ENCODE measurements at places on chromosomes 6 and 20.

GRCh38 chr6:108251252-108251651 is 9.6 kb downstream of the SNX3 start:
- no peak for DNase-seq

DNA sequence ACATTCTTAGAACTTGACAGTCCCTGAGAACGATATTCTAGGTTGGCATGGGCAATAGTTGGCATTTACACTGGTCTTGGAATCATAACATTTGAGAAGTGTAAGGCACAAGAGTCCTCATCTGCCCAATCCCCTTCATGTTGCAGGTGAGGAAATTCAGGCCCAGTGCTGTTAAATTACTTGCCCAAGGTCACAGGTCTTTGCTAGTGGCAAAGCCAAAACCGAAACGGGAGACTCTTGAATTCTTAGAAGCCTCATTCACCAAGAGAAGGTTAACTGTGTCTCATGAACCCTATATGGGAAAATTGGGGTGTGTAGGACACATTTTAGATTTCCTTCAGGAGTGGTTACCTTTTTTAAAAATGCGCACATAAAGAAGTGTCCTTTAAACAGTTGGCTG is 7.2 kb downstream of the E2F3 start:
- DNase-seq = no peak

DNA sequence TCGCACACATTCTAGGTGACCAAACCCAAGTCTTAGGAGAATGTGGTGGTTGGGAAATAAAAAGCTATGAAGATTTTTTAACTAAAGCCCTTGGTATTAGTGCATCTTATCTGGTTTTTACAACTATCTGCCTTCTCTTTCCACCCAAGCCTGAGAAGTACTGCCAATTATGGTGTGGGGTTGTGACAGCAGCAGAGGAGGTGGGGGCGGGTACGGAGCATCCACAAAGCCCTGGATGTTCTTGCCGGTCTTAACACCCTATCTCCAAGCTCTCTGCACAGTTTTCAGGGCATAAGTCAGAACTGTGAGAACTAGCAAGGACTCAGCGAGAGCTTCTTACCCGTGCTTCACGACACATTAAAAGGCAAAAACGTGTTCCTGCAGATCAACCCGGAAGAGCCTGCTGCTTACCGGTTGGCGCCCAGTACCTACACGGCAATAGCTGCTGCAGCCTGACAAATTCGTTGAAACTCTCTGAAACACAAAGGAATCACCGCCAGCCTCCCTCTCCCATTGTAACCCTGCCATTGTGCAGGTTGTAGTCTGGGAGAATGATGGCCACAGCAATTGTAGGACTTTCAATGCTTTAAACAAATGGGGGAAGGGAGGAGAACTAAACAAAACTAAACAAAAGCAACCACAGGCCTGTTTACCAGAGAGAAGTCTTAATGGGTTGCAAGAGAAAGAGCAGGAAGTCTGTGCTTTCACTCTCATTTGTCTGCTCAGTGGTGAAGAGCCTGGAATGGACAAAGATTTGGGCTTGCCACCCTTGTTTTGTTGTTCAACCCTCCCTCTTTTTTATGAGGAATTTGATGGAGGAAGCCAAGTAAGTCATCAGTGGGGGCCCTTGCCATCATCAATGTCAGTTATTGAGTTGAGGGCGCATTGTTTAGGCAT is 461.0 kb upstream of the JARID2 start:
- DNase-seq = no peak

DNA sequence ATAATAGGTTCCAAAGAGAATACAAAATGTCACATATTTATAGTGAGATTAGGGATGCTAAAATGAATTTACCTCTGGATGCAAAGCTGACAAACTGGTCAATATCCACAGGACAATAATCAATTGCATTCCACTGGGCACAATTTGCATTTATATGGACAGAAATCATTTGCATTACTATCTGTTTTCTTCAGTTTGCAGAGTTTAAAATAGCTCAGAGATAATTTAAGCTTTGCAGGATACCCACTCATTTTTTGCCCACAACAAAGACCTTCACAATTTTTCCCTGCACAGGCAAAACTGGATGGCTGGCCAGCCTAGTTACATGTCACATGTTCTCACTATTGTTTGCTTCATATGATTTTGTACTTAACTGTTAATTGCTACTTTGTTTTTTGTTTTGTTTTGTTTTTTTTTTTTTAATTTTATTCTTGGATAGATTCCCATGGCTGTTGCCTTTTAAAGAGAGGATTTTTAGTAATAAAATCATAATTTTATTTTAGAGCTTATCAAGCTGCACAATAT is 483.5 kb downstream of the UTRN start:
- no peak for DNase-seq

- no peak for DNase-seq
These were observed 78.6 kb upstream of the NAA20 start for GRCh38 chr20:19938421-19939090.

- no peak for DNase-seq
These were observed 14.6 kb downstream of the TXLNB start for GRCh38 chr6:139277161-139277560.

DNA sequence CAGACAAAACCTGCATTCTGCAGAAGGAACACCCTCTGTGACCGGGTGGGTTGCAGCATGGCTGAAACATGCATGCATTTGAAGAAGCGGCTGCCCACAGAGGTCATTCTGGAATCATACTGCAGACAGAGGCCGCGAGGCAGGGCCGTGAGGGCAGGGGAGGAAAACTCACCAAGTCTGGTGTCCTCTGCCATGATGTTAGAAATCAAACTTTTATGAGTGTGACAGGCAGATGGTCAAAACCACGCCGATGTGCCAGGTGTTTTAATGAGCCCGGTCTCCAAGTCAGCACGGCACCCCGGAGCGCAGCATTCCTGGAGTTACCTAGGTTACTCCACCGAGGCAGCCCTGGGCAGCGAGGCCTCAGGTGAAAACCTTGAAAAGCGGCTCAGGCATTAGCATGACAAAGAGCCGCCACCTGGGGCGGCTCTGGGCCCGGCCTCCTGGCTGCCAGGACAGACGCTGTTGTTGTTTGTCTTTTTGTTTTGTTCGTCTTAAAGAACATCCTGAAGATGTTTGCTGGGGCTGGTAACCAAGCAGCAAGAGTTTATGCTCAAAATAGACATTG is 255.6 kb downstream of the ERMARD start:
- DNase-seq = no peak

GRCh38 chr6:146422789-146423375 is 120.8 kb upstream of the RAB32 start:
- no peak for DNase-seq

DNA sequence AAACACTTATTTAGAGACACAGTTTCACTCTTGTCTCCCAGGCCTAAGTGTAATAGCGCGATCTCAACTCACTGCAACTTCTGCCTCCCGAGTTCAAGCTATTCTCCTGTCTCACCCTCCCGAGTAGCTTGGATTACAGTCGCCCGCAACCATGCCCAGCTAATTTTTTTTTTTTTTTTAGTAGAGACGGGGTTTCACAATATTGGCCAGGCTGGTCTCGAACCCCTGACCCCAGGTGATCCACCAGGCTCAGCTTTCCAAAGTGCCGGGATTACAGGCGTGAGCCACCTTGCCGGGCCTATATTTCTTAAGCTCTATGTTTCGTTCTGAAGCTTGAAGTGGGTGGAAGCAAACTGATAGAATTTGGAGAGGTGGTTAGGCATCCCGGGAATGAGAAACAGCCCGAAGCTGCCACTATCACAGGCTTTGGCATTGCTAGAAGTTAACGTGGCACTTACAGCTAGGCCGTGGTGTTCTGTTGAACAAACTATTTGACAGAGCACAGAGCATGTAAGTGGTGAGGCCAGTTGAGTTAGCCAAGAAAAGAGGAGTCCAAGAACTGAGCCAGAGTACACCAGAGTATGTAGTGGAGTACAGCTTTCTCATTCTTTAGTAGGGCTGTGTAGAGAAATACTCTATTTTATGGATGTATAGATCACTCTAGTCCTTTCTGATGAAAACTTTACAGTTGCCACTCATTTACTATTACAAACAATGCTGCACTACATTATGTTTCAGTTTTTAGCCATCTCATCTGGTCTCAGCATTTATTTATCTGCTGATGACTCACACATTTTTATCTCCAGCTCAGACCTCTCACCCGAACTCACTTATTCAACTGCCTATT is 62.0 kb upstream of the HFE start:
- DNase-seq = no peak

DNA sequence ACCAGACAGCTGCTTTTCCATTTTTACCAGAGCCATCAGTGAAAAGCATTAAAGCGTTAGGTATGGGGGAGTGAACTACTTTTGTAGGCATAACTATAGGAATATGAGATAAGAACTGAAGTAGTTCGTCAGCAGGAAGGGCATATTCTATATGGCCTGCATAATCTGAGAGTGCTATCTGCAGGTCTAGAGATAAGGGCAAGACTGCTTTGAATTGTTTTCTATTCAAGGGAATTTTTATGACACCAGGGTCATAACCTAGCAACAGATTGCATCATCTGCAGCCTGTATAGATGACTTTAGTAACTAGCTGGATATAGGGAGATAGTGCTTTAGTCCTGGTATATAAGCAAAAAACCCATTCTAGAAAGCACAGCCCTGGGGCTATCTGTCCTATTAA is 437.3 kb upstream of the HTR1E start:
- no peak for DNase-seq

- no peak for DNase-seq
These were observed 1.8 kb upstream of the WRNIP1 start for GRCh38 chr6:2763345-2763841.

DNA sequence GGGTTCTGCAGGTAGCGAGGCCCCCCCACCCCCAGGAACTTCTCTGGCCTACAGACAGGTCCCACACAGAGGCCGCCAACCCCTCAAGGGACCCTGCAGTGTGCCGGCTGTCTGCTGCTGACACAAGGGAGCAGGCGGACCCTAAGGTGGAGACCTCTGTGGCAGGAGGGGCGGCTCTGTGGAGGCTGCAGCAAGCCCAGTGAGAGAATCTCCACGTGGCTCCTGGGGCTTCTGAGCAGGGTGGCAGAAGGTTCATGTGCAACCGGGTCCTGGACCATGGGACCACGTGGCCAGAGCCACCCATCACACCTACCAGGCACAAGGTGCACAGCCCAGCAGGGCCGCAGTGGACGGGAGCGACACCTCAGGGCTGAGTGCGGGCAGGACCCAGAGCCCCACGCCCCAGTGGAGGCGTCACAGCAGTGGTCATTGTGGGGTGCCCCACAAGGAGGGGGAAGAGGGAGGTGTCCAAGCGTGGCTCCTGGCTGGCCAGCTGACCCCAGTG is 4.3 kb downstream of the ARFRP1 start:
- DNase-seq = no peak

DNA sequence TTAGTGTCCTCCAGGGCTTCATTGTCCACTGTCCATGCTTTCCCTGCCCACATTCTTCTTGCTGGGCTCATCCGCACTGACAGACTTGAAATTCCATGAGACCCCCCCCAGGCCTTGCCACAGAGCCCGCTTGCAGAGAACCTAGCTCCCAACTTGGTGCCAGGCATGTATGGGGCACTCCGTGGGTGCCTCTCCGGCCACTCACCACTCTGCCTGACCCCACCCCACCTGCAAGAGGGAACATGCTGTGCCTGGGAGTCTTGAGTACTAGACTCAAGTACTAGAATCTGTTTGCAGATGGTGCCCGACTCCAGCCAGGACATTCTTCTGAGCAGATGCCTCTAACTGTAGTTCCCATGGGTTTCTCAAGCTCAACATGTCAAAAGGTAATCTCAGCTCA is 47.9 kb downstream of the TRERF1 start:
- no peak for DNase-seq

DNA sequence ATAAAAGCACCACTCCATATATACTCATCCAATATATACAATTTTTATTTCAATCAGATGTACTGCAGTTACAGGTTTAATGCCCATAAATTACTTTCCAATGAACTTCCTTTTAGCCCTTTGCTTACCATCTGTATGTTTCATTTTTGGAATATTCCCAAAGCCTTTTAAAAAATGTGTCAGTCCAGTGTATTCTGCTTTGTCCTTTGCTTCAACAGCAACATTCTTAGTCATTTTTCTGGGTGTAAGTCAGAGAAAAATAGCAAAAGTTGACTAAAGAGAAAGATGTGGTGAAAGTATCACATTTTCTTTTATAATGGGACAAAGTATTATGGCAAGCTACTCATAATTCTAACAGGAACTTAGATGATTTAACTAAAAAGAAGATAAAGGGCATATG is 15.2 kb downstream of the DSE start:
- no peak for DNase-seq

DNA sequence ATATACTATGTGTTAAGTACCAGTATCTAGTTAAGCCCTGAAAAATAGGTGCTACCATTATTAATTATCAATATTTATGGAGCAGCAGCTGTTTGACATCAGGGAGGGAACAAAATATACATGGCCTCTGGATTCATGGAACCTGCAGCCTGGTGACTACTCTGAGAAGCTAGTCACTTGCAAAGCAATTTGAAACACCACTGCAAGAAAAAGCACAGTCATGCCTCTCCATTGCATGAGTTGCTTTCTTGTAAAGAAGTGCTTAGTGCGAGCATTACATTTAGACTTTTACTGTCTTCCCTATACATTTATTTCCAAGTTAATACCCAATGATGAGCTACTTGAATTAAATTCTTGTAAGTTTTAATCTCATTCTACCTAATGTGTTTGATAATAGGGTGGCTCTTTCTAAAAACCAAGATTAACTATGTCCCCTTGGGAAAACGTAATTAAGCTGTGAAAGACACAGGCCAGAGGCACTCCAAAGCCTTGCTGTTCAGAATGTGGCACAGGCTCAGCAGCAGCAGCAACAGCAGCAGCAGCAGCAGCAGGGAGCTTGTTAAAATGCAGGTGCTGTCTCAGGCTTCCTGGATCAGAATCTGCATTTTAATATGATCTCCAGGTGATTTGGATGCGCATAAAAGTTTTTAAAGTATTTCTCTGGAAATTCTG is 83.6 kb downstream of the PFDN4 start:
- no peak for DNase-seq

- no peak for DNase-seq
These were observed 132.7 kb upstream of the MAP3K7 start for GRCh38 chr6:90719321-90720195.

- no peak for DNase-seq
These were observed 320.0 kb upstream of the NT5E start for GRCh38 chr6:85129881-85130280.

- no peak for DNase-seq
These were observed 45.3 kb upstream of the ZNF184 start for GRCh38 chr6:27517928-27518787.

GRCh38 chr6:30348957-30349356 is 4.0 kb downstream of the RPP21 start:
- no peak for DNase-seq

- DNase-seq = no peak
These were observed 274.3 kb downstream of the COL12A1 start for GRCh38 chr6:74931558-74931957.

Data from 8988T (cell line).